ENCODE measurements at places on chromosomes 2 and 18.

- DNase-seq, result no peak
Measured at GRCh38 chr18:56235071-56235470, 403.3 kb downstream of the TXNL1 start.

DNA sequence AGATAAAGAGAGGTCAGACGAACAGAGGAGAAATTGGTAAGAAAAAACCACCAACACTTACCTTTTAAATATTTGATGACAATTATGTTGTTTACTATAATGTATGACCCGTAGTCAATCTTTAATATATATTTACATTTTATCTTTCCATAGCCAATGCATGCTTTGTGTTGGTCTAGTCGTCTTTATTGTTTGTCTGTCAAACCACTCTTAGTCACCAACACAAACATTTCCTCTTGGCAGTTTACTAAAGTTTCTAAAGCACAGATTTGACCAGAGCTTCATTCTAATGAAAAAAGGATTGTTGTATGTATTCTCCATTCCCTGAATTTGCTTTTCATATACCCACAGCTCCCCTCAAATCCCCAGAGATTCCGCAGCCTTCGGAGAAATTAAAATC lies 784.7 kb upstream of the PIK3C3 start:
- no peak for DNase-seq

DNA sequence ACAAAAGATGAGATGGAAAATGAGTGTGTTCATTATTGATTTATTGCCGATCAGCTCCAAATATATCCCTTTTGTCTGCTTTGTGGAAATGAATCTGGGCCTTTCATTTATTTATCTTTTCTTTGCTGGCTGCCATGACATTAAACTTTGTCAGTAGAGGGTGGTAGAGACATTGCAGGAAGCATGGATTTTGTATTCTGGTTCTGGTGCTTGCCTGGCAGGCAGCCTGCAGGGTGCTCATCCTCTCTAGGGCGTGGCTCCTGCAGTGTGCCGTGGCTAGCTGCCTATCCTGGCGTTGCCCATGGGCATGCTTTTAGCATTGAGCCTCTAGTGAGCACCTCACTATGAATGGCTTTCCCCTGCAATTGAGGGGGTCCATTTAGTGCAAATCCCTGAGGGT lies 593.1 kb downstream of the RNF144A start:
- no peak for DNase-seq

- no peak for DNase-seq
Measured at GRCh38 chr2:216881411-216881810, 21.5 kb upstream of the TNP1 start.

DNA sequence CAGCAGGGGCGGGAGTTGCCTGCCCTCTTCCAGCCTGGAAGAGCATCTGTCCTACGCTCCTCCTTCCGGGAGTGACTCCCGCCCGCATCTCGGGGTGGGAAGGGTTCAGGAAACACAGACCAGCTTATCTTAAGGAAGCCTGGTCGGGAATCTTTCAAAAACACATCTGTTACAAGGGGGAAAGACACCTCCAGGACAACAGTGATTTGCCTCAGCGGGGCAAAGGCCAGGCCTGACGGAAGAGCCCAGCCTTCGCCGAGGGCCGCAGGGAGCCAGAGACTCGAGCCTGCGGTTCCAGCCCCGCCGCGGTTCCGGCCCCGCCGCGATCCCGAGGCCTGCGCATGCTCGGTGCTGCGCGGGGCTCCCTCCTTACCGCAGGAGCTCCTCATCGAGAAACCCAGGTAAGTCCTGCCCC lies 38.1 kb upstream of the TGIF1 start:
- no peak for DNase-seq

DNA sequence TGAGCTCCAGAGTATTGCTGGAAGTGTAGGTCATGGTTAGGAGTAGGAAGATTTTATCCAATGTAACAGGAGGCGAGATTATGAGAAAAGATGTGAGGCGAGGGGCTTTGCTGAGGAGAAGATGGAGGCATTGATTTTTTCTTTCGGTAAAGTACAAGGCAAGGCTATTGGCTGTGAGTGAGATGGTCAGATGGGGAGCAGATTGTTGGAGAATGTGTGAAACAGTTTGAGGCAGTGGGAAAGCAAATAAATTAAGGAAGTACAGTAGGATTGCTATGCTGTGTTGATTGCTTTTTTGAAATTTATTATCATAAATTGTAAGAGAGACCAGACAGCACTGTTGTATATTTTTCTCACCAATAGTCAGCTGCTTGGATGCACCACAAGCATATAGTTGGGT lies 173.3 kb downstream of the KCNE4 start:
- DNase-seq, result no peak

- DNase-seq, result peak; percentile 25
Measured at GRCh38 chr2:127220102-127220767, at the start of gene CYP27C1. Gene CYP27C1 (minus strand): TSS chr2:127220299. CDS start chr2:127220270, 29 bp downstream.

DNA sequence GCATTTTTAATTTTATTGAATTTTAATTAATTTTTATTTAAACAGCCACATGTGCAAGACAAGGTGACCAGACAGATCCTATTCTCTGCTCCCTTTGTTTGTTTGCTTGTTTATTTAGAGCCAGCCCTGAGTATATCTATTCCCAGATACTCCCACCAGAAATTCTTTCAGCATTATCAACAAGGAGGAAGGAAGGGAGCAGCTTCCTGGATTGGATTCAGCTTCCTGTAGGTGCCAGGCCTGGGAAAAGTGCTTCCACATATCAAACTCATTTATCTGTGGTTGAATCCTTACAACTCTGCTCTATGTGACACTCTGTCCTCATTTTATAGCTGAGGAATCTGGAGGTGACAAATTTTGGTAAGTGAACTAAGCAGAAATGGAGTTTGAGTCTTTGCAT lies 60.5 kb upstream of the KLF7 start:
- no peak for DNase-seq

DNA sequence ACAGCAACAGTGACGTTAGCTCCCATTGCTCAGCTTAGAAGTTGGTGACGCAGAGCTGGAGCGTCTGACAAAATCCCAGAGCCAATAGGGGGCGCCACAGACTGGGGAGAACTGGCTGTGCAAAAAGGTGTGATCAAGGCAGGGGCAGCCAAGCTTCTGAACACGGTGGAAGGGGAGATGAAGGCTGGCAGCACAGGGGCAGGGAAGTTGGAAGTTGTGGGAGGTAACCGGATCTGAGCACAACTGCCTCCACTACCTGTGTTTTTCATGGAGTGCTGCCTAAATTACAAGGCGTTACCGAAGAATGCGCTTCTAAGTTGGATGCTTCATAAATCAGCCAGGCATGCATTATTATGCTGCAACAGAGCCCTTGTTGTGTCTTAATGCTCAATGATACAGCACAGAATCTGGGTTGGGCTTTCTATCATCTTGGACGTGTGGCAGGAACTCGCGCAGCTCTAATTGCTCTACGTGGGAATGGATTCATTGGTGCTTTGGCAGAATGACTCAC lies 370.0 kb downstream of the SLC4A3 start:
- DNase-seq, result peak; percentile 18

- peak; percentile 35 for DNase-seq
Measured at GRCh38 chr2:7031547-7032245, 114.5 kb downstream of the RNF144A start.

- DNase-seq, result no peak
Measured at GRCh38 chr18:22098563-22098989, 70.8 kb upstream of the GATA6 start.

DNA sequence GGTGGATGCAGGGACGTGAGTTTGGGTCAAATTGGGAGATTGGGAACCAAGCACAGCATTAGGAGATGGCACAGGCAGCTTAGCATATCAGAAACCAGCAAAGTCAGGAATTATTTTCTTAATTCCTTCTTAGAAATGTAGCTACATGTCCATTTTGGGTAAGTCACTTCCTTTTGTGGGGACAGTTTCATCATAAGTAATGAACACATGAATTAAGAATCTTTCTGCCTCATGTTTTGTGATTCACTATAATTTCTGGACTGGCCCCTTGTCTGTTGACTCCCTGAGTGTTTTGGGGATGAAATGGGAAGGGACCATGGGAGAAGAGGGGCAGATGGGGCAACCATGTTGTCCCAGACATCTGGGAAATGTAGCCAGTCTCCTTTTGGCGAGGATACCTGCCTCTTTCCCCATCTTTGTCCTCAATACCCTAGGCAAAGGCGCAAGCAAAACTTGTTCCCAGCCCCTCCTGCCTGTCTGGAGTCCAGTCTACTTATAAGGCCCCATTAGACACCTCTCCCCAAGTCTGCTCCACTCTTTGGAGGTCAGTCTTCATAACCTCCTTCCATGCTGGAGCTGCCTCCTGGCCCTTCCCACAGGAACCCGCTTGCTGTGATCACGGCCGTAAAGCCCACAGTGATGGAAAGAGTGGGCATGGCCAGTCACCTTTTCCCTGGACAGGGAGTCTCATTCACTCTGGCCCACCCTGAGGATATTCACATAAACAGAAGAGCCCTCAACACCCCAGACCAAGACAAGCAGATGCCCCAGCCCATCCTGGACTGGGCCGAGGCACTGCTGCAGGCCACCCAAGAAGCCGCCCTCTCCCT lies 25.7 kb downstream of the MTHFD2 start:
- no peak for DNase-seq

- DNase-seq, result no peak
Measured at GRCh38 chr2:206198677-206199076, 39.0 kb downstream of the EEF1B2 start.

DNA sequence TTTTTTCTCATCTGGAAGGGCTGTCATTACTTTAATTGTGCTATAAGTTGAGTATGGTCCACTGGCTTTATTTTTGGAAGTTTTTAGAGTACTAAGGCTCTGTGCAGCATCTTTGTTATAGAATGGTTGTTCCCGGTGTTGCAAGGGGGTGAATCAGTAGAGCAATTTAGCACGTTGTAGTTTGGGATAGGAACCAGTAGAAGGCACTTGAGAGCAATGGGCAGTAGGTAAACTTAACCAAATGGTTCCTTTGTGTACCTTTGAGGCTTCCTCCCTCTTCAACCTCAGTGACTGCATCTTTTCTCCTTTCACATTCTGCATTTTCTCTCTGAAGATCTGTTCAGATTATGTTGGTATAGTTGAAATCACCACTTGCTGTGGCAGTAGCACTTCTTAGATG lies 238.2 kb upstream of the SYT4 start:
- no peak for DNase-seq

- no peak for DNase-seq
Measured at GRCh38 chr2:131043199-131044074, 49.8 kb downstream of the FAM168B start.

GRCh38 chr2:86464652-86465051 lies 23.5 kb downstream of the KDM3A start:
- no peak for DNase-seq

GRCh38 chr18:80148326-80149199 lies 39.5 kb downstream of the ADNP2 start:
- no peak for DNase-seq

GRCh38 chr2:21469564-21469963 lies 345.8 kb downstream of the TDRD15 start:
- DNase-seq, result no peak

DNA sequence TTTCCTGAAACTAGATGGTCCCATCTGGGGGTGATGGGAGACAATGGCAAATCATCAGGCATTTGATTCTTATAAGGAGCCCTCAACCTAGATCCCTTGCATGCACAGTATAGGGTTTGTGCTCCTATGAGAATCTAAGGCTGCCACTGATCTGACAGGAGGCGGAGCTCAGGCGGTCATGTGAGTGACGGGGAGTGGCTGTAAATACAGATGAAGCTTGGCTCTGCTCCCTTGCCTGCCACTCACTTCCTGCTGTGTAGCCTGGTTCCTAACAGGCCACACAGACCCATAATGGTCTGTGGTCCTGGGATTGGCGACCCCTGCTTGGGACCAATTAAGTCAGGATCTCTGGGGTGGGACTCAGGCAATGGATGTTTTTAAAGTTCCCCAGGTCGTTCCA lies 293.4 kb downstream of the ZNF521 start:
- DNase-seq, result peak; percentile 9

DNA sequence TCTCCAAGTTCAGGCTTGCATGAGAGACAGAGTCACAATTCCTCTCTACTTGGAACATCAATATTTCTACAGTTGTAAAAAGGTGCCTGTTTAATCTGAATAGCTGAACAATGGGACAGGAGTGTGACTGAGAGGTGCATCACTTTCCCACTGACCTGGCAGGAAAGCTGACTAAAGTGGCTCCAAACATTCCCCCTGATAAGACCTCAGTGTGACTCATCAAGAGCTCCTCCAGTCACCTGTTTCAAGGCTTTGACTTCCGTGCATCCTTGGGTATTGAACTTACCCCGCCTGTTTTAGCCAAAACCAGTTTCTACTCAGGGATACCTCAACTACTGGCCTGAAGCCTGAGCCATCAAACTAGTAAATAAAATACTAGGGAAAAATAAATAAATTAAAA lies 453.9 kb upstream of the DDX18 start:
- DNase-seq, result no peak

DNA sequence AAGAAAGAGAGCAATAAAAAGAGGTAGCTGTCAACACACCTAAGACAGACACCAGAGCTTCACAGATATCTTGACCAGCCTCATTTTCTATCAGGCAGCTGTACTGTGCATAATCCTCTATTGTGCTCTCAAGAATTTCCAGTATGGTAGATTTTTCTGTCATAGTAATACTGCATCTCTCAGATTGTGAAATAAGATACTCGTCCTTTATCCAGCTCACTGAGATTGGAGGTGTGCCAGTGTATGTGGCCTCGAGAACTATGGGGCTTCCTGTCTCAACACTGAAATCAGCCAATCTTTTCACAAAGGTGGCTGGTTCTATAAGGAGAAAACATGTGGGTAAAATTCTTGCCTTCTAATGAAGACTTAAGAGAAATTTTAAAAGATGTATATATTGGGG lies 88.9 kb downstream of the TTN start:
- no peak for DNase-seq

DNA sequence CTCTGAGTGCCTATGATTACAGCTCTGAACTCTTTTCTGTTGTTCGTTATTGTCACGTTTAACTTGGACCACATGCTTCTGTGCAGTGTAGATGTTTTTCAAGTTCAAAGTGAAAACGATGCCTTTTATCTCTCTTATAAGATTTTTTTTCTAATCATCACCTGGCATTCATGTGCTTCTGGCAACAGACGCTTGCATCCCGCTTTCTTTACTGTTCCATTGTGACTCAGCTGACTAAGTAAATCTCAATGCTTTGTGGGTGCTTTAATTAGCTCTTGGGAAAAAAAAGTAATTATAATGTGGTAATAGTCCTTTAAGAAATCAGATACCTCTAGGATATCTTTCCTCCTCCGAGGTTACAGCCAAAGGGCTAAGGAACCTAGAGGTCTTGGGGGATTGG lies 31.2 kb upstream of the RMP24 start:
- DNase-seq, result no peak

DNA sequence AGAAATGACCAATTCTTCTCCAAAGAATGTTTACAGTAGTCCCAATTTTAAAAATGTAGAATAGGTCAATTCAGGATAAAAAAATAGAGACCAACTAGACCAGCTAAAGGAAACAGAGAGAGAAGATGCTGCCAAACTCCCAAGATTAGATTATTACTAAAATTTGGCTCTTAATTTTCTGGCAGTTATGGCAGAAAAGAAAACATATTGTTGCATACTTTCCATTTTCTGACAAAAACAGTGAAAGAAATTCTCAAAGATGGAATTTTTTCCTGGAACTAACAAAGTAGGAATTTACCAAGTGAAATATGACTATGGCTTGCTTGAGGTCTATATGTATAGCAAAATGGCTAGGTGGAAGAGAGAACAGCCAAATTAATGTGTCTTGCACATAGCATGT lies 138.3 kb upstream of the STK17B start:
- no peak for DNase-seq
